ENCODE measurements at places on chromosomes 2 and 18.

- DNase-seq: no peak
Observed at GRCh38 chr18:8895987-8896619, 190.7 kb downstream of the MTCL1 start.

DNA sequence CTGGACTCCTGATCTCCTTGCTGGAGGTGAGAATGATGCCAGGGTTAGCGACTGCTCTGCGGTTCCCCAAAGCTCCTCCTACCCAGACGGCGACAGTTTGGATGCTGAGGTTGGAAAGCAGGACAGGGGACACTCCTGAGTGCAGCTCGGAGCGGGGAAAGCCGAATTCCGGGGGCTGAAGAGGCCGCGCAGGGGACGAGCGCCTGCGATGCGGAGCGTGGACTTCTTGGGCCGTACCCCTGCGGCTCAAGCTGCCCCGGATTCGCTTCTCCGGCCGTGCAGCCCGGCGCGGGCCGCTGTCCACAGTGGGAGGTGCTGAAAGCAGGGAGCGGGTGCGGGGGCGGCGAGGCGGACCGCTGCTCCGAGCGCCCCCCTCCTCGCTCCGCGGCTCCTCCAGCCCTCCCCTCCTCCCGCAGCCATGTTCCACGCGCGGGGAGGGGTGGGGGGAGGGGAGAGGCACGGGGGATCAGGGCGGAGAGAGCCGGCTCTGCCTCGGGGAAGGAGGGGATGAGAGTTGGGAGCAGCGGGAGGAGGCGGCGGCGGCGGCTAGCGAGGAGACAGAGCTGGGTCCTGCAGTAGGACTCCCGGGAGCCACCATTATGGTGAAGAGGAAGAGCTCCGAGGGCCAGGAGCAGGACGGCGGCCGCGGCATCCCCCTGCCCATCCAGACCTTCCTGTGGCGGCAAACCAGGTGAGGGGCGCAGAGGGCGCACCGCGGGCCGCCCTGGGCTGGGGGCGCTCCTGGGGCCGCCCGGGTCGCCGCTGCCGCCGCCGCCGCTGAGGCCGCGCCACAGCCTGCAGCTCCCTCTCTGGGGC lies at the start of gene UNC80:
UNC80 (plus strand) TSS at position 359 of the 816 bp plus-strand sequence; CDS start at position 600, 241 bp downstream.
- peak; percentile 86 for DNase-seq

DNA sequence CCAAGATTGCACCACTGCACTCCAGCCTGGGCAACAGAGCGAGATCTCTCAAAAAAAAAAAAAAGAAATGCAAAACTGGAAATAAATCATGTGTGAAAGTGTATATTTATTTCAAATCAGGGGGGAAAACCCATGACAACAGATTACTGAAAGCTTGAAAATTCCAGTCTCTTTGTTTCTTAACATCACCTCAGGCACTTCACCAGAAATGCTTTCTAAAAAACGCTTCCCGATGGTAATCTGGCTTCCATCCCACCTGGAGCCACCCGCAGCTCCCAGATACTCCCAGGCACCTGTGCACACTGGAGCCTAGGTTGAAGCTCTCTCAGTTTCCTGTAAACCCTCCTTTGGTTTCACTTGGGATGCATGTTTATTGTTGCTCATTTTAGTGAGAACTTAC lies 7.2 kb upstream of the ITGB6 start:
- DNase-seq: no peak

DNA sequence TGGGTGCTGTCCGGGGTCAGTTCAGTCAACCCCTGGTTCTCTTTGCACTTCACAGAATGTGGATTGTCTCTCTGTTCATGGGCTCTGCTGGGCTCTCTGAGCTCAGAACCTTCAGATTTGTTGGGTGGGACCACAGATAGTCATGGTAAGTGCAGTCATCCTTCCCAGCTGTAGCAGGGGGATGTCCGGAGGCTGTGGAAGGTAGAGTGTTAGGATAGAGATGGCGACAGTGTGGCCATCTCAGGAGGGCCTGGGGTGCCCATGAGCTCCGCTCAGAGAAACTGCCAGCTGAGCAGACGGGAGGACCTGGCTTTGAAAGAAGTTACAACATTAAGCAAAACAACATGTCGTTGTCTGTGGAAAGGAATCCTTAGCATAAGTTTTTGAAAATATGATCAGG lies 149.8 kb downstream of the FAM210A start:
- DNase-seq: no peak

- no peak for DNase-seq
Observed at GRCh38 chr18:54794823-54795222, 33.5 kb upstream of the RAB27B start.

DNA sequence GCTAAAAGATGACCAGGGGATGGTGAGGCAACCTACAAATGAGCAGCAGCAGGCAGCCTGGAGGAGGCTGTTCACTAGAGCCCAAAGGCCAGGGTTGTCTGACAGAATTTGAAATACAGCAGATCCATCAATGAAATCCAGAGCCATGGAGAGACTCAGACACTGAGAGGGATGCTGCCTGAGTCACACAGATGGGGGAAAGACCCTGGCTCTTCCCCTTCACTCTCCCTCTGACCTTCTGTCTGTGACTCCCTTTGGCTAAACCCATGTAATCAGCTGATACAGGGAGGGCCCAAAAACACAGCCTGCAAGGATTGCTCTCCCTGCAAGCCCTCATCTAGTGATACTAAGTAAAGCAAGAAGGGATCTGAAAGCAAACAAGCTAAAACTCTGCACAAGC lies 166.5 kb upstream of the SPOPL start:
- DNase-seq: no peak

GRCh38 chr2:44137872-44138551 lies 30.7 kb upstream of the PPM1B start:
- DNase-seq: no peak

GRCh38 chr18:44924785-44925499 lies 244.3 kb downstream of the SETBP1 start:
- DNase-seq: peak; percentile 76

DNA sequence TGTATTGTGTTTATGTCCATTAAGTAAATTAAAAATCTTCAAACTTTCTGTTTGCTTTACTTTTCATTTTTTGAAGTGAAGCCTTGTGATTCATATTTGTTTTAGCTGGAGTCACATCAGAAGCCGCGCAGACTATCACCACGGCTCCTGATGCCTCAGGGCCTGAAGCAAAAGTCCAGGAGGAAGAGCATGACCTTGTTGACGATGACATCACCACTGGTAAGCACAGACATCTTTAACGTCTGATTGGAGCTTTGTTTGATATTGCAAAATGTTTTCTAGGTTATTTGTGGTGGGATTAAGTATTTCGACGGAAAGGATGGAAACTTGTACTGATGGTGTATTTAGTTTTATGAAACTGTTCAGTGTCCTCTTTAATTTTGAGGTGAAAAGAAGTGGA lies 164.8 kb downstream of the WDR7 start:
- no peak for DNase-seq

DNA sequence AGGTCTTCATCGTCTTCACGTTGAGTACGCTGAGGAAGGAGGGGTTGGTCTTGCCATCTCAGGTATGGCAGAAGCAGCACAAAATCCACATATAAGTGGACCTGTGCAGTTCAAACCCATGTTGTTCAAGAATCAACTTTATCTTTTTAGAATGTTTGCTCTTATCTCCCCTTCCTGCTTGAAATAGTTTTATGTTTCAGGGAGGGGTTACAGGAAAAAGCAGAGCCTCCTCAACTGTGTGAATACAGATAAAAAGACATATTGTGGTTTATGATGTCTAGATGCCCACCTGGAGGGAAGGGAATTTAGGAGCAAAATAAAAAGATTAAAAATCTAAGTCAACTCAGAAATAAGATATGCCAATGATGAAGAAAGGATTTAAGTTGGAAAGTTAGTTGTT lies 75.9 kb downstream of the VRK2 start:
- DNase-seq: no peak

GRCh38 chr18:49899657-49900330 lies 86.5 kb upstream of the ACAA2 start:
- no peak for DNase-seq

All from muscle of leg (tissue), 16 donors.